ENCODE measurements at places on chromosomes 11 and 22.

- no peak for DNase-seq
Observed at GRCh38 chr11:14340721-14341120, 18.3 kb downstream of the RRAS2 start.

DNA sequence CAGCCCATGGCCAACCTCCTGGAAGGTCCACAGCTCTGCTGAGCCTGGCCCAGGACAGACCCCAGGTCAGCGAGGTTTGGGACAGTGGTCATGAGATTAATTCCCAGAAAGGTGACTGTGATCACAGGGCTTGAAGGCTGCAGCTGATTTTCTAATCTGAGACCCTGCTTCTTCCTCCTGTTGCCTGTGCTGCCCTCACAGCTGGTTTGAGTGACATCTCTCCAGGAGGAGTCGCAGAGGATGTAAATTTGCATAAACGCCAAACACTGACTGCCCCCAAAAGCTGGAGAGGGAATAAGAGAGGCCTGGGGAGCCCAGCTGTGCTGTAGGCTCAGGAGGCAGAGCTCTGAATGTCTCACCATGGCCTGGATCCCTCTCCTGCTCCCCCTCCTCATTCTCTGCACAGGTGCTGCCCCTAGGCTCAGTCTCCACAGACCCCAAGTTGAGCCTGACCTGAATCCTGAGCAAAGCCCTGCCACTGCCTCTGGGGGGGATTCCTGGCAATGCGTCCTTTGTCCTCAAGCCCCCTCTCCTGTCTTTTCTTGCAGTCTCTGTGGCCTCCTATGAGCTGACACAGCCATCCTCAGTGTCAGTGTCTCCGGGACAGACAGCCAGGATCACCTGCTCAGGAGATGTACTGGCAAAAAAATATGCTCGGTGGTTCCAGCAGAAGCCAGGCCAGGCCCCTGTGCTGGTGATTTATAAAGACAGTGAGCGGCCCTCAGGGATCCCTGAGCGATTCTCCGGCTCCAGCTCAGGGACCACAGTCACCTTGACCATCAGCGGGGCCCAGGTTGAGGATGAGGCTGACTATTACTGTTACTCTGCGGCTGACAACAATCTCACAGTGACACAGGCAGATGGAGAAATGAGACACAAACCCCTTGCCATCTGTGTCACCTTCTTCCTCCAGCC is 23.8 kb downstream of the GGTLC2 start:
- no peak for DNase-seq

- no peak for DNase-seq
Observed at GRCh38 chr11:124761301-124762104, 587 bp downstream of the ESAM start.

DNA sequence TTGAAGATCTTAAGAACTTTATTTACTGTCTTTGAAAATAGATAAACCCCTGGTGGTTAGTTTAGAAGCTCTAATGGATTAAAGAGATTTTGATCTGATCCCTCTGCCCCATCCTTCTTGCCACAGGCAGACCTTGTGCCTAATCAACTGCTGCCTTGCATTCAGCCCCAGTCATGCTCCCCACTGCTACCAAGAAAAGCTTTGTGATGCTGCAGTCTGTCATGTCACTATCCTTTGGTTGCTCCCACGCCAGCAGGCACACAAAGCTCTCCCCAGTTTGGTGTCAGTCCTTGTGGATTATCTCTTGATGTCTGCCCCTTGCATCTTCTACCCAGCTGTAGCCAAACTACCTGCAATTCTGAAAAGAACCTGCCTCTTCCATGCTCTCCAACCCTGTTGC is 112.2 kb downstream of the MTNR1B start:
- no peak for DNase-seq

DNA sequence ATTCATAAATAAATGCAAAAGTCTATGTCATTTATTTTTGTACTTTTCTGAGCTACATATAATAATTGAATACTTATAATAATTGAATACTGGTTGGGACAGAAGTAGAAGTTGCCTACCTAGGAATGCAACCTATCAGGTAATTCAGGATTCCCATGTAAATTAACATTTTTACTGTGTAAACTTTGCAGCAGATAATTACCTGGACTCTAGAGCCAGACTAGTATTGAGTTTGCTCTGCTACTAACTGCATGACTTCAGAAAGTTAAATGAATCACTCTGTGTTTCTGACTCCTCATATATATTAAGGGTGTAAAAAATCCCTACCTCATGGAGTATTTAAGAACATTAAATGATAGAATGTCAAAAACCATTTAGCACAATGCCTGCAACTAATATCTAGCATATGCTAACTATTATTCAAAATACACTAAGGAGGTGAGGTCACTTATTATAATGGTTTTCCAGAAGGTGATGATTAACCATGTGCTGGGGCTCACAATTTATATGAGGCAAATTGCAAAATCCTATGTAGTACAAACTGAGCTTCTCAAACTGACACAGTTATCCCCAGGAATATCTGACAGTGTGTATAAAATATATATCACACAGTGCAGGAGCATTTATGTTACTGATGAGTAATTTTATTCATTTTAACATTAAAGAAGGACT is 138.1 kb upstream of the ANO3 start:
- no peak for DNase-seq

DNA sequence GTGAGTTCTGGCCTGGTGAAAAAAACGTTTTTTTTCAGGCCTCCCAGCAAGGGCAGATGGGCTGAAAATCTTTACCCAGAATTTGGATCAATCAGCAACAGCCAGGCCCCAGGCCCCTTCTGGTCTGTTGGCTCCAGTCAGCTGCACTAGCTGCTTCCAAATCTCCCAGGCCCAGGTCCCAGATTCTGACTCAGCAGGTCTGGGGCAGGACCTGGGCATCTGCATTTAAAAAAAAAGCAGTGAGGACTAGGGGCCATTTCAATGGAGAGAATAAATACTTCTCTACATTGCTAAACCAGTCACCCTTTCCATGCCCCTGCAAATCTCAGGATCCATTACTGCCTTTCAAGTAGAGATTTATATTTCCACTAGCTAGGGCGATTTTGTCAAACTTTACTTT is 4.3 kb downstream of the SLC15A3 start:
- no peak for DNase-seq

- no peak for DNase-seq
Observed at GRCh38 chr22:19821523-19822300, 33.0 kb downstream of the GNB1L start.

DNA sequence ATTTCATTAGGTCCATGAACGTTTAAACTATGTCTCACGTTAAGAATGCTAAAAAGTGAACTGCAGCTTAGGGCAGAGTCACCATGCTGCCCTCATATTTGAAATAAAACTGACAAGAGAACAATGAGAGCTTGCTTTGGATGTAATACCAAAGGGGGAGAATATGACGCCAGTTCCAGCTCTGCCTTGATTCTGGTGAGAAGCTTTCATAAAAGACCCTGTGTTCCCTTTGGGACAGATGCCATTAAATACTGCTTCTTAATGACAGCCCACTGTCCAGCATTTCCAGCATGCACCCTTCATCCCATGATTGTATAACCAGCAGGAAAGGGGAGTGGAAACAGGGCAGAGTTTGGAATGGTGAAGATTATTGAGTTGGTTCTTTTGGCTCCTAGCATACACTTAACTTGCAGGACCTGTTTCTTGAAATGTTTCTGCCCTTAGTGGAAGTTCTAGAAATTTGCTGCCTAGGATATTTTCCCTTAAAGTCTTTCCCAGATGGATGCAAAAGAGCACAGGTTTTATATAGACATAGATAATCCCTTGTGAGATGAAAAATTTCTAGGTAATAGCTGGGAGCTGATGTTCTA is 139.3 kb upstream of the LDLRAD3 start:
- DNase-seq, result no peak

GRCh38 chr11:19672586-19673206 is 39.9 kb upstream of the NAV2 start:
- DNase-seq, result no peak

DNA sequence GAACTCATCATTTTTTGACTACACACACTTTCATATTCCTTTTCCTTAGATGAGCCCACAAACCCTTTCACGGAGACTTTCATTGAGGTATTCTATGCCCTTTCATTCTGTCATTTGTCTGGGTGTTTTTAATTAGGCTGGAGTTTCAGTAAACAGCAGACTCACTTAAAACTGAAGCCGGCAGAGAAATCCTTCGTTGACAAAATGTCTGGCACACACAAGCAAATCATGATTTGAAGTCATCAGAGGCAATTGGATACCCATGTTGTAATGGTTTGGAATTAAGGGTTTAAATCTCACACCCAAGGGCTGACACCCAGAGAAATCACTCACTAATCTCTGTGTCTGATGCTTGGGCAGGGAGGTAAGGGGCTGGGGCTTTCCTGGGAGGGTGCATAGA is 127.1 kb downstream of the EHF start:
- DNase-seq, result no peak

- DNase-seq, result no peak
Observed at GRCh38 chr11:94400050-94400449, 1.2 kb downstream of the GPR83 start.

DNA sequence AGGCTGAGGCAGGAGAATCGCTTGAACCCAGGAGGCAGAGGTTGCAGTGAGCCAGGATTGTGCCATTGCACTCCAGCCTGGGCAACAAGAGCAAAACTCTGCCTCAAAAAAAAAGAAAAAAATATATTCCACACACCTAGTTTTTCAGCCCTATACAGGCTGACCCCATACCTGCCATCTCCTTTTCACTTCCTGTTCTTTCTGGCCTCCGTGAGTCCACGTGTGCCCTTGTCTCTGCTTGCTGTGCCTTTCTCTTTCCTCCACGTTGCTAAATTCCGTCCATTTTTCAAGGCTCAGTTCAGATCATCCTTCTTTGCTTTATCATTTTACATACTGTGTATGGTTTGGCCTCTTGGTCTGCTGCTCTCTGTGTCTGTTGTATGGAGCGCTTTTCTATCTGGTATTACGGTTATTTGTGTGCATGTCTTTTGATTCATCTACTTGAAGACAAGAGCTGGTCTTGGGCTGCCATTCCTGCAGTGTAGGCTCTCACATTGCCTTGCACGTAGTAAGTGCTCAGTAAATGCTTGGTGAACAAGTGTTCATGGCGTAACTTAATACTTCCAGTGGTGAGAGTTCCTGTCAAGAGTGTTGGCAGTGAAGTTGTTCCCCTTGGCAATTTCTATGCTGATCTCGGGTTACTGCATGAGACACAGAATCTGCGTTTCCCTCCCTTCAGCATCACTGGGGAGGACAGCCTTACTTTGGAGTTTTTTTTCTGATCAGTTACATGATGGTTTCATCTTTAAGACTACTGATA is 57.5 kb downstream of the PTPRJ start:
- DNase-seq, result no peak

DNA sequence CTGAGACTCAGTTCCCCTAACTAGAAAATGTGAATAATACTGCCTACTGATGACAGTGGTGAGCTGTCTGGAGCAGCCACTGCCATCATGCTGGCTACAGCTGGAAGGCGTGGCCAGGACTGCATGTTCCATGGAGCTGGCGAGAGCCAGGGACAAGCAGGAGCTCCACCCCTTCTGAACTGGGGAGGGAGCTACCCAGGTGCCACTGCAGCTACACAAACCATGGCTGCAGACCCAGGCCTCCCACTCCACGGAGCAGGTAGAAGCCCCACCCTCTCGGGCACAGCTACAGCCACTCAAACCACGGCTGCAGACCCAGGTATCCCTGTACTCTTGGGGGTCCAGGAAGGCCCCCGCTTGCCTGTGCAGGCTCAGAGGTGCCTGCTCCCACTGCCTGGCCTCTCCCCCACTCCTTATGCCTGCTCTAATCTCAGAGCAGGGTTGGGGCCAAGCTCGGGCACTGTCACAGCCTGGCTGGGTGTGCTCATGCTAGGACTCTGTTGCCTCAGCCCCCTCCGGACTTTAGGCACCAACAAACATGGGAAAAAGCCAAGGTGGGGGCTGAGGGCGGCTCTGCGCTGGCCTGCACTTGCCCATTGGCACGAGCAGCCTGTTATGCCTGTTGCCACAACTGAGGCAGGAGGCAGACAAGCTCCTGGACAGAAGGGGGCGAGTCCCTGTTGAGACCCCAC is 51.7 kb downstream of the RAB30 start:
- no peak for DNase-seq

DNA sequence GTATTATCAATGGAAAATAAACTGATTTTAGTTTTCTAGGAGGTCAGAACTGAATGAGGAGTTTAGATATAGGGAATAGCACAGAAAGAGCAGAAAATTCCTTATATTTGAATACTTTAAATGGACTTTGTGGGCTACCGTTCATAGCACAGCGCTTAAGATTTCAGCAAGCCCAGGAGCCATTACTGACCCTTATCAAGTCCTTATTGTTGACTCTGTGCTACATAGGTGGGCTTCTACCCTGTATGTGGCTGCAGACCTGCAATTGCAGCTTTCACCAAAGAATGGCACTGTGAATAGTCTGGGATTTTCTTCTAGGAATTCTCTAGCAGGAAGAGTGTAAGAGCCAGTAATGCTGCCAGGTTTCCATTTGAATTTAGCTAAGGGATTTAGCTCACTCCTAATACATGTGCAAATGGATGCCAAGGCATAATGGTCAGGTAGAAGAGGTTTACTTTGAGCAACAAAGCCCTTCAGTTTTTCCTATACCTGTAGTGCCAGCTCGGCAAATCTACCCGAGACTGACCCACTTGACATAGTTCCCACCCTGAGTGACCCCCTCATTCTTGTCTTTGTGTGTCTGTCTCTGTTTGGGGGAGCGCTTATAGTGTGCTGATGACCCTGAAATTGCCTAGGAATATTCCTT is 42.5 kb upstream of the DLAT start:
- no peak for DNase-seq

- DNase-seq, result no peak
Observed at GRCh38 chr22:35785181-35785923, 67.7 kb downstream of the APOL5 start.

GRCh38 chr11:68312780-68313573 is 586 bp downstream of the LRP5 start:
- no peak for DNase-seq

GRCh38 chr11:47154616-47155570 is 21.8 kb downstream of the ARFGAP2 start:
- peak; percentile 45 for DNase-seq

DNA sequence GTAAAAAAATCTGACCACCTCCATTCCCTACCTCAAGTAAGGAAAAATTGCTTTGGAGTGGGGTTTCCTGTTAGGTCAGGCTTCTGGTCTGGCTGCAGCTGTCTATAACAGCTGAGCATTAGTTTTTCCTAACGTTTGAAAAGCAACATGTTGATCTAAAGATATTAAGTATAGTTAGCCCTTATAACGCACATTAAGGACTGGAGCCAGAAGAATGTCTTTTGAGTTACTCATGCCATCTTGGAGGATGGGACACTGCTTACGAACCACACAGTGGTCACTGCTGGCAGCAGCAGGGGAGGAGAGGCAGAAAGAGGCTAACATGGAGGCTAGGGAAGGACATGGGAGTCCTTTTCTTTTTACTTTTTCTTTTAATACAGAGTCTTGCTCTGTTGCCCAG is 44.1 kb upstream of the GDPD4 start:
- no peak for DNase-seq

GRCh38 chr11:106683435-106683834 is 334.8 kb downstream of the GUCY1A2 start:
- no peak for DNase-seq

GRCh38 chr11:102357116-102357515 is 10.1 kb downstream of the BIRC2 start:
- no peak for DNase-seq

GRCh38 chr11:91173701-91174100 is 950.9 kb upstream of the CHORDC1 start:
- no peak for DNase-seq

Data from activated CD4-positive, alpha-beta memory T cell treated with anti-CD3 and anti-CD28 coated beads, Interleukin-2, amount 10 ng/mL, durations not matched to agents 7 days and 5 days (primary cell).